HuH-7 (cell line): ENCODE measurements at places on chromosomes 1 and 21.
A peak's percentile ranks its signal among the peaks of the same experiment; 100 is the strongest.

DNA sequence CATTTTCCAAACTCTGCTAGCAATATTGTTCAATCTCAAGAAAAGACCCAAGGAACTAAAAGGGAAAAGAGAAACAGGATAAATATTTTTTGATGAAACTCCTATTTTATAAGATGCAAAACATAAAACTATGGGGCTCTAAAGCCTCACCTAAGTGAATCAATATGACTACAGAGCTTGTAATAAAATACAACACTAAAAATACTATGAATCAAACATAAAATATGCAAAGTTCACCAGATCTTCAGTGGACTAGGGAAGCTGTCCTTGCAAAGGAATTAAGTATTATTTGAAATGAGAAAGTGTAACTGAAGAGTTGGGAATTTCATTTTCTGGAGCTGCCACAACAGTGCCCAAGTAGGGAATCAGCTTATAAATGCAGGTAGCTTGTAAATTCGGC is 124.5 kb downstream of the CRB1 start:
- no peak for DNase-seq

- DNase-seq, result no peak
Observed at GRCh38 chr1:48120621-48121020, 101.9 kb upstream of the SLC5A9 start.

GRCh38 chr1:209103092-209103491 is 480.4 kb upstream of the CAMK1G start:
- no peak for DNase-seq

GRCh38 chr21:20783611-20784010 is 214.6 kb upstream of the NCAM2 start:
- no peak for DNase-seq

DNA sequence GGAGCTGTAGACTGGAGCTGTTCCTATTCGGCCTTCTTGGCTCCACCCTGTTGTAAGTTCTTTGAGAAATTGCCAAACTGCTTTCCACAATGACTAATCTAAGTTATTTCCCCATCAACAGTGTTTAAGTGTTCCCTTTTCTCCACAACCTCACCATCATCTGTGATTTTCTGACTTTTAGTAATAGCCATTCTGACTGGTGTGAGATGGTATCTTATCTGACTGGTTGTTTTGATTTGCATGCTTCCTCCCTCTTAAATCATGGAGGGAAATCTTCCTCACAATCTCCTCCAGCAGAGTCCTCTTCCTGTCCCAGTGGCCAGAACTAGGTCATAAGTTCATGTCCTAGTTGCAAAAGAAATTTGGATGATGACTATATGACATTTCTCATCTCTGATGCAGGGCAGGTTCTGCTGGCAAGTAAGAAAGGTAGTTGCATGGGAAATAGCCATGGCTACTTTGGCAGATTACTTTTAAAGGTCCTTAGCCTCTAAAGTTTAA is 294.0 kb downstream of the LRRC40 start:
- no peak for DNase-seq

GRCh38 chr1:76480827-76481226 is 386.5 kb upstream of the ST6GALNAC5 start:
- DNase-seq, result no peak

DNA sequence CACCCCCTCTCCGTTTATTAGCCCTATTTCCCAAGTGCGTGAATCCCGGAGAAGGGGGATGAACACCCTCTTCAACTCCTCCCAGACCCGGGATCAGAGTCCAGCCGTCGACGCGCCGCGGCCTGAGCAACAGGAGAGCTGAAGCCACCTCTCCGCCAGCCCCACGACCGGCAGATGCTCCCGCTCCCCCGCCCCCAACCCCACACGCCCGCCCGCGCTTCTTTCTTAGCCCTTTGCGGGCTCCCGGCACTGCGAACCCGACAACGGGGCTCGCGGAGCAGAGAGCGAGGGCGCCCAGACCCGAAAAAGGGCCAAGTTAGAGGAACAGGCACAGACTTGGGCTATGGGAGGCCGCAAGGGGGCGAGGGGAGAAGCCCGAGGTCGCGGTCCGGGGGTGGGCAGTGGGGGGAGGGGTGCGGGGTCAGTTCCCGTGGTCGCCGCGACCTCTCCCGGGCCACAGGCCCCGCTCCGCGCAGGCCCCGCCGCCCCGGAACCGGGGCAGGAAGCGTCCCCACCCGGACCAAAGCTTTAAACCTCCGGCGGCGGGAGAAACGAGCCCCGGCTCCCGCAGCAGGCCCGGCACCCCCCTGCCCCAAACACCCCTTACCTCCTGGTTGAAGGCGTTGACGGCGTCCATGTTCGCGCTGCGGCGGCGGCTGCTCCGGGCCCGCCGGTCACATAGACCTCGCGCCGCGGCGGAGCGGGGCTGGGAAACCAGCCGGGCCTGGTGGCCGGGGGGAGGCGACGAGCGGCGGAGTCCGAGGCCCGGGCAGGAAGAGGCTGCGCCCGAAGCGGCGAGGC is 662 bp downstream of the SCAF4 start:
- peak; percentile 57 for DNase-seq

- DNase-seq, result peak; percentile 85
Observed at GRCh38 chr1:201085902-201086735, 26.1 kb downstream of the CACNA1S start.

DNA sequence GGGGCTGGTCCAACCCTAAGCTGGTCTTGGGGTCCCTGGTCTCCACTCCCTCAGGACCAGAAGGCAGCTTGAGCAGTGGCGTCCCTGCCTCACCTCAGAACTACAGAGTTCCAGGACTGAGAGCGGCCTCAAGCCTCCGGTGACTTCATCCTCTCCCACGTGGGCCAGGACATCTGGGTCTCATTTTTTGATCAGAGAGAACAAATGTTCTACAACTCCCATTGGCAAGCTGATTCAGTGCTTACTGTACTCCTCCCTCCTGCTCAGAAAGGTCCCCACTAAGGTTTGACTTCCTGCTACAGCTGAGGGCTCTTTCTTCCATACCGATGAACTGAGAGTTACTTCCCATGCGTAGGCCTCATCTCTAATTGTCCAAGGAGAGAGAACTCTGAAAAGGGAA is 78.5 kb downstream of the PLXNA2 start:
- DNase-seq, result no peak

DNA sequence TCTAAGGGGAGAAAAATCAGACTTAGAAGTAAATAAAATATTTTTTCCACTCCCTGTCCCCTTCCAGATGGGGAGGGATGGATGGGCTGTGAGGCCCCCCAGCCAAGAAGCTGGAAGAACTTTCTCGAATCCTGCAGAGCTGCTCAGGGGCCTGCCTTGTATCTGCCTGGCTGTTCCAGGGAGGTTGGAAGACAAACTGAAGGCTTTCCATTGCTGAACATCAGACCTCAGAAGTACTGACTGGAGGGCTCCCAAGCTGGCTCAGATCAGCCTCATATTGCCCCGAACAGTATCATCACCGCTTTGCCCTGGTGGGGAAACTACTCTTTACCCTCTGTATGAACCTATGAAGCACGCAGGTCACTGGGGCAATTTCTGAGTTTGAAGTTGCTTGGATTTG is 12.4 kb upstream of the F3 start:
- DNase-seq, result no peak
